ENCODE measurements at places on chromosomes 4 and X. TPM values are rescaled to one million over a fixed set of nuclear protein-coding genes. Genes with fewer than 3 reads are reported as not detected.

Gene PTPN13
- polyA plus RNA-seq = 5.0 TPM

Gene CXorf51A
- polyA plus RNA-seq = not detected

Gene NUDT9
- 24.9 TPM for polyA plus RNA-seq

Gene SYTL4
- polyA plus RNA-seq = 11.0 TPM

Gene TMA16
- 2.8 TPM for polyA plus RNA-seq

Gene C4orf50
- 1.0 TPM for polyA plus RNA-seq

Gene ADH7
- polyA plus RNA-seq = not detected

Gene MAGEC1
- polyA plus RNA-seq = 0.10 TPM

Gene RAPGEF2
- polyA plus RNA-seq = 14.9 TPM

Gene PDHA1
- 105 TPM for polyA plus RNA-seq

Gene CORIN
- polyA plus RNA-seq = not detected

Gene CD38
- polyA plus RNA-seq = 1.1 TPM

Gene ZDHHC15
- polyA plus RNA-seq = 3.3 TPM

Gene TBC1D25
- polyA plus RNA-seq = 17.9 TPM

Gene DUSP9
- 0.81 TPM for polyA plus RNA-seq

Gene PPP2R2C
- polyA plus RNA-seq = 48.1 TPM

Gene HPGD
- polyA plus RNA-seq = 0.61 TPM

Gene RBM46
- polyA plus RNA-seq = not detected

Gene CDKL5
- 2.4 TPM for polyA plus RNA-seq

Gene EREG
- polyA plus RNA-seq = not detected

Gene F8A2
- not detected for polyA plus RNA-seq

Gene USP17L22
- not detected for polyA plus RNA-seq

Gene FGB
- polyA plus RNA-seq = 2.1 TPM

Gene PDZD4
- polyA plus RNA-seq = 128 TPM

Gene XAGE2
- not detected for polyA plus RNA-seq

Gene CCDC160
- polyA plus RNA-seq = 0.49 TPM

Gene DDX53
- not detected for polyA plus RNA-seq

Gene FAM53A
- 5.2 TPM for polyA plus RNA-seq

Gene ADH4
- polyA plus RNA-seq = 0.19 TPM

Gene CLIC2
- polyA plus RNA-seq = 0.64 TPM

Gene SCRG1
- 9.3 TPM for polyA plus RNA-seq
